Stimulated activated CD8-positive, alpha-beta memory T cell treated with anti-CD3 and anti-CD28 coated beads, Interleukin-4, amount 100 ng/mL, for 1 hour (primary cell): ENCODE measurements at places on chromosomes 13 and 19.

DNA sequence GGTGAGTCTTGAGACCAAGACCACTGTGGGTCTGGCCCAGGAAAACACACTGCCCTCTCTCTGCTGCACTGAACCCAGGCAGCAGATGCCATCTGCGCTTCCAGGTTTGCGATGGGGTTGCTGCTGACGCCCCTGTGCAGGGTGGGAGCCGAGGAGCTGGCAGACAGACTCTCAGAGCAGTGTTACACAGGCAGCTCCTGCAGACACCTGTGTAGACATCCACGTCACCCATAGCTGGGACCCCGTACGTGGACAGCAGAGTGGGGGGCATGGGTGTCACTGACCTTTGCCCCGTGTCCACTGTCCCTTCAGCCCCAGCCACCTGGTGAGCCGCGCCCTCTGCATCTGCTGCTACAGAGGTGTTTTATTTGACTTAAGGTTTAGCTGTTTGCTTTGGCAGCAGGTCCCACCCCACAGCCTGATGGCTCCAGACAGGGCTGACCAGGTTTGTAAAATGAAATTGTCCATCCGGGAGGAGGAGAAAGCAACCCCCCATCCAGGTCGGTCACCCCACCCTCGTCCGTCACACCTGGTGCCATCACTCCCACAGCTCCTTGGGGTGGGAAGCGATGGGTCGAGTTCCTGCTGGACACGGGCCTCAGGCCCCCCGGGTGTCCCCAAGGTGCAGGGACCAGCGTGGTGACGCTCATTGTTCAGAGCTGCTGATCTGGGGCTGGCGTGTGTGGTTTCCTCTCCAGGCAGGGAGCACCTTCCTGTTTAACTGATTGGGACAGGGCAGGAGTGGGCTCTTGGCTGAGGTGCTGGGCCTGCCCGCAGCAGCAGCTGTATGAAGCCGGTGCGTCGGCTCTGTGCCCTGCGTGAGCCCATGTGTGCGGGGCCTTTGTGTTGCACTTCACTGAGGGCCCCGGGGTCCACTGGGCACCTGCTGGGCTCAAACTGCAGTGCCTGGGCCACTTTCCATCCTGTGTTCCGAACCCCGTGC is 28.4 kb downstream of the MCF2L start:
- DNase-seq = no peak

- no peak for DNase-seq
Observed at GRCh38 chr19:17074634-17075034, 618 bp downstream of the HAUS8 start.

DNA sequence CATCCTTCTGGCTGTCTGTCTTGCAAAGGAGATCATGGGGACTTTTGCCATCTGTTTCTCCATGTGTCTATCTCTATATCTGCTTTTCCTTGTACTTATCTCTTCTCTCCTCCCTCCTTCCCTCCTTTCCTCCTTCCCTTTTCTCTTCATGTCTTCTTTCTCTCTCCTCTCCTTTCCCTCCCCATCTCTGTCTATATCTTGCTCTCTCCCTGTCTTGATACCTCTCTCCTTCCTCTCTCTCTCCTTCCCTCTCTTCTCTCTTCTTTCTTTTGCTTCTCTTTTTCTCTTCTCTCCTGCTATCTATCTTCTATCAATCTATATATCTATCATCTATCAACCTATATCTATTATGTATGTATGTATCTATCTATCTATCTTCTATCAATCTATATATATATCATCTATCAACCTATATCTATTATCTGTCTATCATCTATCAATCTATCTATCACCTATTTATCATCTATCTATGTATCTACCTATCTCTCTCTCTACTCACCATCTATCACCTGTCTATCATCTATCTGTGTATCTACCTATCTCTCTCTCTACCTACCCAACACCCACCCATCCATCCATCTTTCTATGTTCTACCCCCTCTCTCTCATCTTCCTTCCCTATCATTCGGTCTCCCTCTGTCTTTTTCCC is 27.5 kb downstream of the SPTBN4 start:
- DNase-seq = no peak

DNA sequence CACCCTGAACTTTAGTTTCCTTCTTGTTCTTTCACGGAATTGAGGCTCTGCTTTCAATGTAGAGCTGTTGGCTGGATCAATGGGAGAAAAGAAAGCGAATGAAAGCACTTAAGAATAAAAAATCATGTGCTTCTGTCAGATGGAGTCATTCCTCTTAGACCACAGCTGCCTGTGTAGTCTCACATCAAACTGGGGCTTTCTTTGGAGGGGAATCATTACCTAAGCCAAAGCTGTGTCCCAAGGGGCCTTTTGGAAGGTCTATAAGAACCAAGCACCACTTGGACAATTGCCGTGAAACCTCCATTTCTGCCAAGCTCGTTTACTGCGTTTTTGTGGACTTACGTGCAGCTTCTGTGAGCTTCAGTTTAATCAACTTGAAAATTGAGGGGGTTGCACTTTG is 44.2 kb upstream of the RNF113B start:
- DNase-seq = no peak
